ENCODE measurements at places on chromosomes 3 and 15.

GRCh38 chr3:45075821-45076625, 49.9 kb downstream of the CLEC3B start:
- DNase-seq, result no peak

GRCh38 chr3:46943237-46944187, 33.0 kb downstream of the CCDC12 start:
- no peak for DNase-seq

DNA sequence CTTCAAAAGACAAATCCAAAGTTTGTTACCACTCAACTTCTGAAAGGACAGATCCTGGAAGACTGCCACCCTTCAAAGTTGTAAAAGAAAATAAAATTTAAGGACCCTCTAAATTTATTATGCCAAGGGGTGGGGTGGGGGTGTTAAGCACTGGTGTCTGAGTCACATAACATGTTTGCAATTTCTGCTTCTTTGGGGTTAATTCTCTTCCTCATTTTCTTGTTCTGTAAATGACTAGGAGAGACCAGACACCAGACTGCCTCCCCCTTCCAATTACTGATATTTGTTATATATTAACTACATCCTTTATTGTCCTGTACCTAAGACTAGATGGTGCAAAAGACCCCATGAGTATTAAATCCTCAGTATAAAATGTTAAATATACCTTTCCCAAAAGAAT, 242.8 kb downstream of the ZNF385D start:
- DNase-seq, result no peak

DNA sequence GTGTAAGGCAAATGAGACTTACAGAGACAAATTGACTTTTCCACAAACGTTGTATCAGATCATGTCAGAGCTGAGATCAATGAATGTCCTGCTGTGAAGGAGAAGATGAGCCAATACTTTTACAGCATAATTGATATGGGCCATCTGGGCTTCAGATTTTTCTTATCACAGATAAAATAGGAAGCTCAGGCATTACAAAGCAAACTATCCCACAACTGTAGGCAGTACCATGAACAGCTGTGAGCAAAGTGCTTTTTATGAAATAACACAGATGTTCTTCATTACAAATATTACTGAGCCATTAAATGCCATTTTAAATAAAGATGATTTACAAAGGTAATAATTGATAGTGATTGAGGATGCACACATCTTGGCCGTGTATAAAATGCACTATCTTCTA, 852.3 kb downstream of the OTOL1 start:
- DNase-seq, result no peak

DNA sequence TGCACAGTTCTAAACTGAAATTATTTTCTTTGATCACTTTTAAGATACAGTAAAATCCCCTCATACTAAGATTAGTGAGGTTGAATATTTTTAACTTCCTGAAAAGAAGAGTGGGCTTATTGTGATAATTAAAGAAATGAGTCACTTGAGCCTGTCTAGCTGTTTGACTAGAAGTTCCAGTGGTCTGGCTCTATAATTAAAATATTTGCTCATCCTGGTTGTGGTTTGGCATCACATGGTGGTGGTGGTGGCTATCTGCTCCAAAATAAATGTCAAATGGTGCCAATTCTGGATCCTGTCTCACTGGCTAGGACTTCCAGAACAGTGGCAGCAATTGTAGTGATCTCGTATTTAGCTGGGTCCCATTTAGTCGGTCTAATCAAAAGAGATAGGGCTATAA, 8.6 kb upstream of the TEX9 start:
- DNase-seq, result no peak

DNA sequence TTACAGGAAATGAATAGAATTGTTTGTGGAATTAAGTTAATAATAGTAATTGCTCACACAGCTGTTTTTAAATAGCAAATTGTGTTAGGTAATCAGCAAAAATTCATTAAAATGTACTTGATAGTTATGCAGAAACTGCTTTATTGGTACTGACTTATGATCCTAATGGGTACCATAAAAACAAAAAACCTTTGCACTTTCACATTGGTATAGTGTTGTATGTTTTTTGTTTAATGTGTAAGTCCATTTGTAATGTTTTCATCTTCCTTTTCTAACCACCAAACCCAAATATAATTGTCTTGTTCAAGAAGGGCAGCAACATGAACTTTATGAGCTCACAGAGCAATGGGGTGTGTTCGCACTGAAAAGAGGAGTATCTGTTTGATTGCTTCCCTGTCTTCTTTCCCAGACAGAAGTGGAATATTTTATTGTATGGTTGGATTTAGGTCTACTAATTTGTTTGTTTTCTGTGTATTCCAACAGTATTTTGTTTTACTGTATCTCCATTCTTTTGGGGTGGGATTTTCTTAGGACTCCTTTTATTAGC, 135.8 kb downstream of the TCF12 start:
- no peak for DNase-seq

DNA sequence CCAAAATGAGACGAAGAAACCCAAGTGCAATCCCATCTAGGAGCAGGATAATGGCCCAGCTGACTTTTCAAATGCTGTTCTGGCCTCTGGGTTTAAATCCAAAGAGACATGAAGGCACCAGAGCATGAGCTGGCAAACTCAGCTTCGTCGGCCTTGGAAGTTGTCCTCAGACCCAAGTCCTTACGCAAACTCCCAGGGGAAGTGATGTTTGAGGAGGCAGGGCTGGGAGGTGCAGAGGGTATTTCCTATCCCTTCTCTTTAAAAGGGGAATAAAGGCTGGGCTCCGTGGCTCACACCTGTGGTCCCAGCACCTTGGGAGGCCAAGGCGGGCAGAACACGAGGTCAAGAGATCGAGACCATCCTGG, 68.9 kb upstream of the HERC1 start:
- DNase-seq, result no peak

- no peak for DNase-seq
Measured at GRCh38 chr3:193029800-193030199, 112.1 kb upstream of the MB21D2 start.

- peak; percentile 80 for DNase-seq
Measured at GRCh38 chr15:38068626-38069391, 134.4 kb downstream of the TMCO5A start.

- no peak for DNase-seq
Measured at GRCh38 chr3:3302964-3303363, 123.5 kb upstream of the CRBN start.

GRCh38 chr3:184335291-184335660, 2.1 kb upstream of the FAM131A start:
- DNase-seq, result no peak

DNA sequence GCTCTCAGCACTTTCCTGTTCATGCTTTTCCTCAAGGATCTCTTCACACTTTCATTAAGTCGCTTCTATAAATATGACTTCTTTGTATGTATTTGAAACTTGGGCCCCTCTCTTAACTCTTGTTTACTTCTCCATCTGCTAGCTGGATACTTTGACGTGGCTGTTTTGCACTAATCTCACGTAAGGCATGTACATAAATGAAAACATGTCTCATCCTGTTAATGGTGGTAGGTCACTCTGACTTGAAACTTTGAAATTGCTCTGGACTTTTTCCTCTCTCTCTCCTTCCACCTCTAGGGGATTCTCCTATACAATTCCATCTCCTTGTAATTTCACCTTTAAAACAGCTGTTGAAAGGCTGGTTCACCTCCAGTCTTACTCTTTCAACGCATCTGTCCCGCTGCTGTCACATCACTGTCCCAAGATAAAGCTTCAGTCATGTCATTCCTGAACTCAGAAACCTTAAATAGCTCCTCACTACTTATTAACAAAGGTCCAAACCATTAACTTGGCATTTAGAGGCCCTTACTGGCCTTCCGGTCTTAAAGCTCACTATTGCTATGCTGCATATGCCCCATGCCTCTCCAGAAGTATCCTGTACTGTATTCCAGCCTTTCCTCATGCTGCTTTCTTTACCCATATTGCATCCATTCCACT, 1.2 kb downstream of the BLOC1S6 start:
- no peak for DNase-seq

GRCh38 chr15:45091576-45091975, 22.4 kb downstream of the DUOX2 start:
- no peak for DNase-seq

- DNase-seq, result peak; percentile 82
Measured at GRCh38 chr15:101014921-101015841, 96.0 kb downstream of the LRRK1 start.

- no peak for DNase-seq
Measured at GRCh38 chr3:86792316-86792715, 198.6 kb downstream of the VGLL3 start.

- no peak for DNase-seq
Measured at GRCh38 chr15:52784799-52785671, 5.1 kb downstream of the ONECUT1 start.

DNA sequence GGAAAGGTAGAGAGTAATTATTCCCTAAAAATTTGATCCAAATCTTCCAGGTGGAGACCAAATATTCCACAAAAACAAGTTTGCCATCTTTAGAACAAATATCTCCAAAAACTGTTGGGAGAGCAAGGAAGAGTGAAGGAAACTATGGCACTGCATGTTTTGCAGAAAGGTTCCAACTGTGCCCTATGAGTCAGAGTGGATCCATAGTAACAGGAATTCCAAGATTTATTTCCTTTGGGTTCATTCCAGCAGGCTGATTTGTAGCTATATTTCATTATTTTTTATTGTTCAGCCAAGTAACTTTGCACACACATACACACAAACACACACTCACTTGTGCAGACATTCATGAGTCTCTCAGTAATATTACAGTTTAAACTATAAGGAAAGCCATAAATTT, 459.7 kb upstream of the EPHA6 start:
- DNase-seq, result no peak

DNA sequence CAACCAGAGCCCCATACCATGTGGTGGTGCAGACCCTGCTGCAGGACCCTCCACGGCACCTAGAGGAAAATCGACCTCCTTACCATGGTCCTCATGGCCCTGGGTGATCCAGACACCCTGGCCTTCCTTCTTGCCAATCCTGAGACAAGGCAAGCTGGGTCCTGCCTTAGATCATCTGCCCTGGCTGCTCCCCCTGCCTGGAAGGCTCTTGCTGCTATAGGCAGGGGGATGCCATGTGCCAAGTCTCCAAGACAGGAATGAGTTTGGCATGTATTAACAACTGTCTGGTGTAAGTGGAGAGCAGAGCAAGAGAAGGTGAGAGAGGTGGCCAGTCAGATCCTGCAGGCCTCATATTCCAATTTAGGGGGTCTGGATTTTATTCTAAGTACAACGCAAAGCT, 7.5 kb downstream of the HEG1 start:
- no peak for DNase-seq

DNA sequence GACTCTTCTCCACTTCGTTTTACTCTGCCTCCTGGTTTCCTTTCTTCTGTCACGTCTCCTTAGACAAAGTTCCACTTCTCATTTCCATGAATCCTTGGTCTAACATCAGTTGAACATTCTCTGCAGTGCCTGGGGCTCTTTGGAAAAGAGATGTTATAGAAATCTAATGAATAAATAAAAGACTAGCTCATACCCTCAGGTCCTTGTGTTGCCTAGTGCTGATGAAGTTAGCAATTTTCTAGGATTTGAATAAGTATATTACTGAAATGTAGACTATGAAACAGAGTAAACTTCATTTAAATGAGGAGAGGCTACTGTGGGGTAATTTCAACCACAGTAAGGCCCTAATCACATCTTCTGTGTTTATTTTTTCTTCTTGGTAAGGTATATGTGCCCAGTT, 146.9 kb upstream of the CADPS start:
- no peak for DNase-seq

DNA sequence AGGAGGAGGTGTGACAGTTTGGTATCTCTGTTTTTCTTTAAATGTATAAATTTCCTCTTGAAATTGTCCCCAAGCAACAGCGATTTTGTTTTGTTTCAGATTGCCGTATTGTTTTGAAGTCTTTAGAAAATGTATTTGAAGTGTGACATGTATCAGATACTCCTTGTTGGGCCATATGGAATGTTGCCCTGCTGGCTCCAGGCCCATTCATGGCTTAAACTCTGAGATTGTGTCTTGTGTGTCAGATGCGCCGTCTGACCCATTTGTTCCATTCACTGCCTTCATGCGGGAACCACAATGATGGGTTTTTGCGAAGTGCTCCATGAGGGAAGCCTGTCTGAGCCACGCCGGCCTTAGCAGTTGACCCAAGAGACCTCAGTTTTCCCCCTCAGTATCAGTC, 75.2 kb upstream of the ADAMTSL3 start:
- no peak for DNase-seq

DNA sequence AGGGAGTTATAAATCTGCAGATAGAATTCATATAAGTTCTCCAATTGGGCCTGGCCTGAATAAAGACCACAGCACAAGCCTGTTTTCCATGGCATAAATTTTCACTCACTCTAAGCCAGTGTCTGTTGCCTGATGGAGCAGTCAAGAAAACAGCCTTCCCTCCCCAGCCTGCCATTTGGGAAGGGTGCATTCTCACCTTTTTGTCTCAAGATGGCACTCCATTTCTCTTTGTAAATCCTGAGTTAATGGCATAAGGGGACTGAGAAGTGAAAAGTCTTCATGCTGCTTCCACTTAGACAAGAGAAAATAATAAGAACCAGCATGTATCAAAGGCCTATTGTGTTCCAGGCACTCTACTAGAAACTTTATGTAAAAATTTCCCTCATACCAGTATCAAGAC, 115.6 kb upstream of the MANF start:
- peak; percentile 14 for DNase-seq

- peak; percentile 64 for DNase-seq
Measured at GRCh38 chr15:40936709-40937666, 7.8 kb downstream of the DLL4 start.

DNA sequence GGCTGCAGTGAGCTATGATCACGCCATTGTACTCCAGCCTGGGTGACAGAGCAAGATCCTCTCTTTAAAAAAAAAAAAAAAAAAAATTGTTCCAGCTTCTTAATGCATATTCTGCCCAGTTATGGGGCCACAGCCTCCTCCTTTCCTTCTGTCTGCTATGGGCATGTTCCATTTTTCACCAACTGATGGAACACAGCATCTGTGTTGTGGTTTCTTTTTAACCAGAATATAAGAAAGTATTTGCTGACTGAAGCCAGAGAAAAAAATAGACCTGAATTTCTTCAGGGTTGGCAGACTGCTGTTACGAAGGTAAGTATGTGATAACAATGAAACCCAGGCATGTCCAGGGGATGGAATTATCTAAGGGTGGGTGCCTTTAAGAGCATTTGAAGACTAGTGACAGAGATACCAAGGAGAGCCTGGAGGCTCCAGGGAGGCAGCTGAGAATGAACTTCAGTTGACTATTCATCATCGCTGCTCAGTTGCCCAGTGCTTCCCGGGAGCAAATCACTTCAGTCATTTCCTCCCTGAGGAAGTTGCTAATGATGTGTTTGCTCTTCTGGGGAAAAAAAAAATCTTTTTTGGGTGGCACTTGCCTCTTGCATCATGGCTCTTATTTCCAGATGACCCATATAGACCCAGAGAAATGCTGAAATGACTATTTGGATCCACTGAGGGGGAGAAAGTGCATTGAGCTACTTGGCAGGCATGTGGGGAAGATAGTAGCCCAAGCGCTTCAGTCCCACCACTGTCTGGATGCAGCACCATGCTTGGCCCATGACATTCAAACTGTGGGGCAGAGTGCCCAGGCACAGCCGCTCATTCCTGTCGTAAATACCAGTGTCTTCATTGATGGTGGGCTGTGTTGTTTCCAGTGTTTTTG, 14.5 kb downstream of the NCBP2 start:
- no peak for DNase-seq
